ENCODE measurements at places on chromosomes 5 and 9. TPM values are rescaled to one million over a fixed set of nuclear protein-coding genes. Genes with fewer than 3 reads are reported as not detected.

GRCh38 chr5:14036947-14037346, 92.5 kb upstream of the DNAH5 start:
- DNase-seq: no peak

DNA sequence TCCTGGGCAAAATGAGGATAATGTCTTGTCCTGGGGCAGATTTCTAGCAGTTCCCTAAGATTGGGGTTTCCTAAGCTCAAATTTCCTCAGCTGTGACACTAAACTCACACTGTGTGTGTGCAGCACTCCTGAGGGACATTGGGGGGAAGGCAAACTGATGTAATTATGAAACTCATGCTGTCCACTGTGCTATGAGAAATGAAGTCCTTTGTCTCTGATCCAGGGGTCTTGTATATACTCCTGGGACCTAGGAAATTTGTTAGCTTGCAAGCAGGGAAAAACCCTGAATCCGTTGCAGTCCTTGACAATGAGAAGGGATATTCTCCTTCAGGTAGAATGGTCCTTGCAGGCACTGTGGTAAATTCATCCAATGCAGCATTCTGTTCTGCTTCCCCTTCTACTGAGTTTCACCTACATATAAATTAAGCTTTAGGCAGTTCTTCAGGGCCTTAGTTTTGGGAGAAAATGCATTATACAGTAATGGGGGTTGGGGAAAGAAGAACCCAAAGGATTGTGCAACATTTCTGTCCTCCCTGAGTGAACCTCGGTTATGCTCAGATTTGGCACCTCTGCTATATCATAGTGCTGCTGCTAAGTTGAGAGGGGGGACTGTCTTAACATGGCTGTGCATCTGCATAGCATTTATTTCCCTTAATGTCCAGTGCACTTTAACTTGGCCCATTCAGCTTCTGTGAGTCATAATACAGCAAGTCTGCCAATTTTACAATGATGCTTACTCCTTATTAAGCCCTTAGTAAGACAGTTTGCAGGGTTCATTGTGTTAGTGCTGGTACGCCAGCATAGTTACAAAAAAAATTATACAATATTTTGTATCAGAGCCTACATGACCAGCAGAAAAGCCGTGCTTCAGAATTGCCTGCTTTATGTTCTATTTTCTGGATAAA, 80.2 kb downstream of the PJA2 start:
- no peak for DNase-seq

DNA sequence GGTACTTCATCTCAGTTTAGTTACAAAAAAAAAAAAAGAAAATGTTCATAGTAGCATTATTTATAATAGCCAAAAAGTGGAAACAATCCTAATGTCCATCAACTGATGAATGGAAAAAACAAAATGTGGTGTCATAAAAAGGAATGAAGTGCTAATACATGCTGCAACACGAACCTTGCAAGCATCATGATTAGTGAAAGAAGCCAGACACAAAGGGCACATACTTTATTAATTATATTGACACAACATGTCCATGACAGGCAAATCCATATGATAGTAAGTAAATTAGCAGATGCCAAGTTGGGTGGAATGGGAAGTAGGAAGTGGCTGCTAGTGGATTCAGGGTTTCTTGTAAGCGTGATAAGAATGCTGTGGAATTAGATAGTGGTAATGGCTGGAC, 54.2 kb downstream of the PCDHGC5 start:
- DNase-seq: no peak

GRCh38 chr5:81292130-81292529, 9.3 kb upstream of the ZCCHC9 start:
- DNase-seq: no peak

DNA sequence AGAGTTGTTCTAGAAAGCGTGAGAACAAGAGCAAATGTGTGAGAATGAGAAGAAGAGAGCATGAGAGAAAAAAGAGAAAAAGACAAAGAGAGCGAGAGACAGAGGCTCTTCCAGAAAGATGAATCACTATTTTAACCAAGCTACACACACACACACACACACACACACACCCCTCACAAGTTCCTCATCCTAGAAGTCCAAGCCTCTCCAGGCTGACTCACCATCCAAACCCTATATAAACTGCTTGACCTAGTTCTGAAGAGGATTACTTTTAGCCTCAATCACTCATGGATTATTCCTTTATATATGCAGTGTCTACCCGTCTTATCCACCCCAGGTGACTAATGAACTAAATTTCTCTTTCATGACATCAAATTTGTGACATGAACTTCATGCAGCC, 37.6 kb downstream of the C9orf57 start:
- no peak for DNase-seq

DNA sequence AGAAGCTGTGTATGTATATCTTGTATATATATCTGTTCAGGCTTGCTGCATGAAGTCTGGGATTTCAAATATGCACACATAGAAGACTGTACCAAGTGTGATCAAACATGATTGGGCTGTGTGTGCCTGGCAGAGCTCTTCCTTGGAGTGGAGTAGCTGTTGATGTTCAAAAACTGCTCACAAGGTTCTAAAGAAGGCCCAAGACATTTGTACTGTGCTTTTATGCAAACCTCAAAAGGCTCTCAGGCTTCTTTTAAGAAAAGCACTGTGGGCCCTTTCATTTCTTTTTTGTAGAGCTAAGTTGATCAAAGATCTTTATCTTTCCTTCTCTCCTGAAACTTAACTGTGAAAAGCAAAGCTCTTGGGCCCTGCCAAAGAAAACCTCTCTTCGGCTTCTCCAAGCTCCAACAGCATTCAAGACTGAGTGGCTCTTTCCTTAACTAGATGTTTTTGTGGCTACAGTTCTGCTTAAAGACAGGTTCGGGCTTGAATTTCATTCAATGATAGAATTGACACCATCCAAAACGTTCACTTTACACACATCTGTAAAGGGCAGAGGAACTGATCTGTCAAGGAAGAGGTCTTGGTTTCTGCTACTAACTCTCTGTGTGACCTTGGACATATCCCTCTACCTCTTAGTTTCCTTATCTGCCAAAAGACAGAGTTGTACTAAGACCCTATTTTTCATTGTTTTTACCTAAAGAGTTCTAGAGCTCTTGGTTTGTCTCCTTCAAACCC, 105.8 kb upstream of the IL6ST start:
- DNase-seq: no peak

SLC34A3 gene
- not detected for total RNA-seq

ZNF367 gene
- 4.1 TPM for total RNA-seq

TMEM171 gene
- total RNA-seq: 0.41 TPM

FSD1L gene
- 138 TPM for total RNA-seq
